Urinary bladder (tissue), 4 donors: ENCODE measurements at places on chromosomes 2 and 18.

- no peak for DNase-seq
Observed at GRCh38 chr2:211113334-211114175, 557.2 kb downstream of the CPS1 start.

DNA sequence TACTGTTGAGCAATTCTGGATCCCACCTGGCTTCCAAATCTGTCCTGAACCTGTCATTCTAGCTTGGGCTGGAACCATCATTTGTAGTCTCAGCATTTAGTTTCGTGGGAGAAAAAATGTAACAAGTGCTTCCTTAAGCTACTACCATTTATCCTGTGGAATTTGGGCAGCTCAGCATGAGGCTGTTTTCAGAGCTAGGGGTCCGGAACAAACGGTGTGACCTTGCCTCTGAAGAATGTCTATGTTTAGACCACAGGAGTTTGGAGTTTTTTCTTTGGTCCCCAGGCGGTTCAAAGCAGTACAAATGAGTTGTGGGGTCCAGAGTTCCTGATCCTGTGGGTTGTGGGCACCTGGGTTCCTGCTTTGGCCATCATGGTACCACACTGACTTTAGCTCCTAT is 59.1 kb upstream of the TMEM178A start:
- no peak for DNase-seq

- no peak for DNase-seq
Observed at GRCh38 chr18:45447355-45448265, 167.7 kb upstream of the SLC14A2 start.

- DNase-seq = no peak
Observed at GRCh38 chr2:164187121-164187520, 434.2 kb downstream of the GRB14 start.
